ENCODE measurements at places on chromosomes 2 and 18.

GRCh38 chr2:96143848-96144480 lies 1.3 kb downstream of the DUSP2 start:
- no peak for DNase-seq

- DNase-seq: no peak
These were observed 51.0 kb downstream of the FARSB start for GRCh38 chr2:222604749-222605515.

DNA sequence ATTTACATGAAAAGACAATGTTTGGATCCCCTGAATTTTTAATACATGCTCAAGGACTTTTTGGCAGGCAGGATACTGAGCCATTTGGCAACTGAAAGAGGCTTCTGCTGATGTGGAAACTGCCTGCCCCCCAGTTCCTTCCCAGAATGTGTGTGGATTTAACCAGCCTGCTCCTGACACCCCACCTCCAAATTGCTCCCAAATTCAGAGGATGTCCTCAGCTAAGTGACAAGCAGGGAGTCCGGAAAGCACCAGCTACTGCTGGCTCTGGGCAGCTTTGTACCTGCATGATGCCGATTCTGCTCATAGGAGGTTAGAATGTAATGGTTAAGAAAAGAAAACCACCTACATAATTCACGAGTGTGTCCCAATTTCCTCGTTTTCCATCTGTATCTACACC lies 197.5 kb downstream of the CDH20 start:
- no peak for DNase-seq

DNA sequence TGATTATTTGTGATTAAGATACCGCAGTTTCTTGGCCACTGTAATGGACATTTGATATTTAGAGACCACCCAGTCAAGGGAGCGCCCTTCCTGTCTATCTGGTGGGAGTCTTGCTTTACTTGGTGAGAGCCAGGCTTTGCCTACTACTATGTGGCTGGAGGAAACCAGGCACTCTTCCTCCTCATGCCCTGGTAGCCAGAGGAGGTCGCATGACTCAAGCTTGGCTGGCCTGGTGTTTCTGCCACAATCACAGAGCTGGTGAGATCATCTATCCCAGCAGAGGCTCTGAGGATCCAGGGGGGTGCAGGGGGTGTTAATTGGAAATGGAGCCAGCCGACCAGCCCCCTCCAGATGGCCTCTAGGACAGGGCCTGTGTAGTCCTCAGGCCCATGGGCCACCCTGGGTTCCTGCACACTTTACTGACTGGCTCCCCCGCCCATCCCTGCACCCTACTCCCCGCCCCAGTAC lies 46.8 kb upstream of the BIN1 start:
- DNase-seq: no peak

- no peak for DNase-seq
These were observed 41.6 kb upstream of the GLI2 start for GRCh38 chr2:120694034-120694433.

- no peak for DNase-seq
These were observed 475.3 kb downstream of the RIT2 start for GRCh38 chr18:42640160-42640559.

GRCh38 chr18:73664896-73665295 lies 482.7 kb downstream of the FBXO15 start:
- no peak for DNase-seq

- DNase-seq: no peak
These were observed 1640.1 kb upstream of the CELF4 start for GRCh38 chr18:39205565-39206195.

DNA sequence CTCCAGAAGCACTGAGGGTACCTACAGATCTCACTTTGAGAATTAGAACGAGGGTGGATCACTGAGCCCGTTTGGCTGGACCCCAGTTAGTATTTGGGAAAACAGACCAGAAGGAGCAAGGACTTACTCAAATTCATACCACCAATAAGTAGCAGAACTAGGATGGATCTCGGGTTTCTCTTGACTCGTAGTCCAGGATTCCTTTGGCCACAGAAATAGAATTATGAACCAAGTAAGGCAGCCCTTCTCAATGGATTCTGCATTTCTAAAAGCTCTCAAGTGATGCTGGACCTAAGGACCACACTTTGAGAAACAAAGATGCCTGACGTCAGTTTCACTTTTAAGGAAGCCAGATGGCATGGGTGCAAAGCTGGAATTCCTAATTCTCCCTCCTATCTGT lies 153.0 kb downstream of the KLHL29 start:
- DNase-seq: no peak

GRCh38 chr18:61606068-61606660 lies 272.9 kb downstream of the CDH20 start:
- DNase-seq: no peak

DNA sequence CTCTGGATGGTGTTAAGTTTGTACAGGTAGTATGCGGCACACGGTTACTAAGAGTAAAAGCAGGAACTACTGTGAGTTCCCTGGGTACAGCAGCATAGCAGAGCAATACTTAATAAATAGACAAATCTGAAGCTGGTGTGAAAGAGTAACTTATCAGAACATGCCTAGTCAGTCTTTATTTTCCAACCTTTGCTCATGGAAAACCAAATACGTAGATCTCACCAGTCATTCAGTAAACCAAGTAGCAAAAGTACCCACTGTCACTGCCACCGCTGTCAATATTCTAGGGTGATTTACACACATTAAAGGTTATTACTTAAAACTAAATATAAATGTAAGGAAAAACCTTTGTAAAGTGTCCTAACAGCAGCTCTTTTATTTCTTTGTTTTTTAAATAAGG lies 35.0 kb downstream of the SIGLEC15 start:
- no peak for DNase-seq

DNA sequence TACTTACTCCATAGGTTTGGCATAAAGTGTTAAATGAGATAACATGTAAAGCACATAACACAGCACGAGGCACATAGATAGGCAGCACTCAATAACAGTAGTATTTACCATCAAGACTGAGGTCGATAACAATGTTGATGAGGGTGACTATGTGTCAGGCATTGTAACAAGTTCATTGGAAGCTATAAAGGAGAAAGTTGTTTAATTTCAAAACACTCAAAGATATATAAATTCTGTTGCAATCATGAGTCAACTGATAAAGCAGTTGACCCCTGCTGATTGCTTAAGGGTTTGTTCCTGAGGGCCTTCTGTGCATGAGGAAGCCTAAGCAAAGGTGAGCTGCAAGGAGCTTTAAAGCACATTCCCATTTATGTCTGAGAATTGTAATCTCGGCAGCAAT lies 760.5 kb downstream of the SATB2 start:
- DNase-seq: no peak

GRCh38 chr2:106996171-106996769 lies 110.3 kb upstream of the ST6GAL2 start:
- DNase-seq: no peak

DNA sequence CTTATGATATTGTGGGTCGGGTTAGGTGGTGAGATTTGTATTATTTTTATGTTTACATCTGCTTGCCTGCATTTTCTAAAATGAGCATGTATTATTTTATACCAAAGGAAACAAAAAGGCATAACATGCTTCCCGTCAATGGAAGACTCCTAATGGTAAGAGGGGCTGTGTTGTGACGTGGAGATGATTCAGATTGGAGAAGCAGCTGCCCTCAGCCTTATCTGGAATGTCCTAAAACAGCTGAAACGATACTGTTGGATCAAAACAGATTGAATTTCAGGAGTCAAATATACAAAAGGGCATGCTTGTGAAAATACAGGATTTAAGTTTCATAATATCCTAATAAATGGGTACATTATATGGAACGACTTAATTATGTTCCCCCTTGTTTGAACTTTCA lies 19.0 kb downstream of the DGKD start:
- no peak for DNase-seq

- DNase-seq: no peak
These were observed 259.1 kb downstream of the GALNT13 start for GRCh38 chr2:154130821-154131220.

- no peak for DNase-seq
These were observed 569.3 kb downstream of the TNS1 start for GRCh38 chr2:217433522-217433921.

DNA sequence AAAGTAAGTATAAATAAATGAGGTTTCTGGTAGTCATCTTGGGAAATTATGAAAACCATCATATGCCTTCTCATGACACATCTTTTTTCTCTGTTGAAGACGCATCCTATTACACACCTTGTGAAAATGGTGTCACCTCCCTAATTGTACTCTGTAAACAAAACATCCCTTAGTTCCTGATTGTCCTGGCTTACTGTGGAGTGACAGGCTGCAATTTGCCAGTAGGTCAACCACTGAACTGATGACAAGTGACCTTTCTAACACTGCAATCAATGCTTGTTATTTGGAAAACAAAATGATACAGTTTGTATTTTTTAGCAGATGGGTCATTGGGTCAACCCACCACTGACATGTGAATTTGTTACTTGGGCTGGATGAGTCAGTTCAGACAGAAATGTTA lies 219.5 kb downstream of the PTPRM start:
- DNase-seq: no peak

DNA sequence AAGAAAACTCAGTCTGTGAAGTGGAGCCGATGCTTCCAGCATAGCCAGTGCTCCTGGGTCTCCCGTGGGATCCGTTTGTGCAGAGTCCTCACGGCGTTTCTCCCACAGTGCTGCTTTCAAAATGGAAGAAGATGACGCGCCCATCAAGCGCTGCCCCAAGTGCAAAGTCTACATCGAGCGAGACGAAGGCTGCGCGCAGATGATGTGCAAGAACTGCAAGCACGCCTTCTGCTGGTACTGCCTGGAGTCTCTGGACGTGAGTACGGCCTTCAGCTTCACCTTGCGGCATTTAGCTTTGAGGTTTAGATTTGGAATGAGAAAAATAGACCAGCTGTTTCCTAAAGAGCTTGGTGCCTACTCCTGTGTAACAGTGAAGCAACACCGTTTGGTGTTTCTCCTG lies 107.0 kb downstream of the RNF144A start:
- no peak for DNase-seq

- DNase-seq: no peak
These were observed 127.4 kb downstream of the CCDC102B start for GRCh38 chr18:68925268-68925667.

- DNase-seq: no peak
These were observed 31.9 kb downstream of the ATP8B1 start for GRCh38 chr18:57771193-57771592.

GRCh38 chr2:71882949-71883472 lies 264.7 kb downstream of the CYP26B1 start:
- no peak for DNase-seq

DNA sequence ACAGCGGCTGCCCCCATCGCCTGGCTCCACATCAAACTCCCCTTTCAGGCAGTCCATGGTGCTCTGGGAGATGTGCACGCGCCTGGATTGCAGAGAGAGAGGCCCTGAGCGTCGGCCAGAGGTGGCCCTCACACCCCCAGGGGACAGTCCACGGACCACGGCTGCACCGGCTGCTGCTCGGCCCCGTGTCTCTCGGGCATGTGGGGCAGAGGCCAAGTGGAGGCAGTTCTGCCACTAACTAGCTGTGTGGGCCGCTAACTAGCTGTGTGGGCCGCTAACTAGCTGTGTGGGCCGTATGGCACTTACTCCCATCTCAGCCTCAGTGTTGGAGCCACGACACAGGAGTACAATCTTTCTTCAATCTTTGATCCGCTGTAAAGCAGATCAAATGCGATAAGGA lies 45.3 kb downstream of the CENPO start:
- no peak for DNase-seq

DNA sequence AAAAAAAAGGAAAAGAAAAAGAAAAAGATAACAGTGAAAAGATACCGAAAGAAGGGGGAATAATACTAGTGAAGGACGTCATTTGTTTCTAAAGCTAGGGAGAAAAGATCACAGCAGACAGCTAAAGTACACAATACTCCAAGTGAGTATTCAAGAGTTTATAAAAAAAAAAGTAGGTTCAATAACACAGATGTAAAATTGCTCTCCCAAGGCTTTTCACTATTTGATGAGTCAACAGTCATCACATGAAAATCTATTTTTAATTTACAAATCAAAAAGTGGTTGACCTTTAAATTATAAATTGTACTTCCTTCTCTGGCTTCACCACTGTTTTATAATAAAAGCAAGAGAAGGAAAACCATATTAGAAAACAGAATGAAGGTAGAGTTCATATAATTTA lies 144.0 kb downstream of the ZRANB3 start:
- DNase-seq: no peak

DNA sequence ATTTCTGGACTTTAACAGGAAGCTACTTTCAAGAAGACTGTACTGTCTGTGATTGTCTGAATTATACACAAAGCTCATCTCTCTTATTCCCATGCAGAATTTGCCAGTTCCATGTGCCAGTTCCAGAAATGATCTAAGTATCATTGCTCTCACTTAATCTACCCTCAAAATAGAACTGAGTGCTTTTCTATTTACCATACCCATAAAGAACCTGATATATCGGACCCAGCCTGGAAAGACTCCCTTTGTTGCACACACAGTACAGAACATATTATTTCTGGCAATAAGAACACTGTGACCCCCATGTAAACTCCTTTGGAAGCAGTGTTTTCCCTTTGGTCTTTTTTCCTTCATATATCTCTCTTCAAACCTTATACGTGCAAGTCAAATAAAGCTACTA lies 102.3 kb upstream of the TTN start:
- no peak for DNase-seq

Measured in KG1 (cell line).